ENCODE measurements at places on chromosomes 5 and 9.

GRCh38 chr9:79193501-79194223, 378.1 kb upstream of the TLE4 start:
- no peak for DNase-seq

- no peak for DNase-seq
Measured at GRCh38 chr5:66864240-66864884, 268.2 kb downstream of the MAST4 start.

DNA sequence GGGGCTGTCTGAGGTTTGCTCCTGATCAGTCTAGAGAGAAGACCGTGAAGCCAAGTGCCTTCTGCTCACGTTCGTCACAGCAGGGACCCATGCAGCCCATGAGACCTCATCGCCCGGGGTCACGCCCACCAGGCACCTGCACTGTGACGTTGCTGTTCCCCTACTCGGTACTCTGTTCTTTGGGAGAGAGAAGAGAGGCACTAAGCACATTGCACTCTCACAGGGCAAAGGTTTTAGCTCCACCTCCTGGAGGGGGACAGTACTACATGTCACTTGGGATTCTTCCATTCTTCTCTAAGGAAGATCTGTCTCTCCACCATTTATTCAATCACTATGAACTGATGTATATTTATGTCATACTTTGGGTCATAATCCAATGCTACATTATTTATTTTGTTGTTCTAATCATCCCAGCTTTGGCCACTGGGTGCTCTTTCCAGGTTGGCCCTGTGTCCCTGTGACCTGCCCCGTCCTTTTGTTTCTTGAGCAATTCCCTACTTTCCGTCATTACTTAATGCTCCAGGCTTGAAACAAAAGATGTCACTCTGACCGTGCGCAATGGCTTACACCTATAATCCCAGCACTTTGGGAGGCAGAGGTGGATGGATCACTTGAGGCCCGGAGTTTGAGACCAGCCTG, 31.4 kb upstream of the BRD3 start:
- DNase-seq: peak; percentile 78

DNA sequence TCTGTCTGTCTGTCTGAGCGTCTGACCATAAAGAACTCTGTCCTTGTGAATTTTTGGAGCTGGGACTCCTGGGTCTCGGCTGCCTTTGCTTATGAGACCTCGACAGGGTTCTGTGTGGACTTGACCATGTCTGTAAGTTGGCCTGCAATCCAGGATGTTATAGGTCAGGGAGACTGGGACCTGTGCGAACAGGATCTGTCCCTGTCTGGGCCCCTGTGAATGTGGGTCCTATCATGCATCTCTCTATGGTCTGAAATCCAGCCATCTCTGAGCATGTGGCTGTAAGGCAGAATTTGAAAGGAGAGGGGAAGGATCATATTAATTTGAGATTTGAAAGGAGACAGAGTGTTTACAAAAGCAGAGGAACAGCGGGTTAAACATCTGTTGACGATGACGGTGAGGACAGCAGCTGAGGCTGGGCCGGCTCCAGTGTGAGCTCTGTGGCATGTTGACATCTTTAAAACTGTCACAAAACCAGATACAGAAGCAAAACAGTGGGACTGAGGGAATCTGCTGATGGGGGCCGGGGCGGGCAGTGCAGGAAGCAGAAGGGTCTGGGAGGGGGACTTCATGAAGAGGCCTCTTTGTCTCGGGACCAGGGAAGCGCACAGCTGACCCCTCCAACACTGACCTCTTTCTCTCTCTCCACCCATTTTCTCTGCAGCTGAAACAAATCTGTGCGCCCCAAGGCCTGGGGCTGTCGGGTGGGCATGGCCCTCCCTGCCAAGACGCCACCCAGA, 19.1 kb upstream of the MVB12B start:
- DNase-seq: no peak

DNA sequence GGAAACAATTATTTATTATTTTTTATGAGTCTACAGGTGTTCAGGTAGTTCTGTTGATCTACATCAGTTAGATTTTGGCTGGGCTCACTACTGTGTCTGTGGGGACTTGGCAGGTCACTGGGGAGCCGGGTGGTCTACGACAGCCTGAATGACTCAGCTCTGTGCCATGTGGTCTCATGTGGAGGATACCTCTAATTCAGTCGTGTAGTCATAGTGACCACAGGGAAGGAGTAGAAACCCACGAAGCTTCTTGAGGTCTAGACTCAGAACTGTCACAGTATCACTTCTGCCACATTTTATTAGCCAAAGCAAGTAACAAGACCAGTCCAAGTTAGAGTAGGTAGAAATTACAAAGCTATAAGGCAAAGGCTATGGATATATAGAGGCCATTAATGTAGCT, 64.7 kb upstream of the GRAMD2B start:
- DNase-seq: no peak

All from KBM-7 (cell line).